ENCODE measurements at places on chromosomes 6 and 20.

DNA sequence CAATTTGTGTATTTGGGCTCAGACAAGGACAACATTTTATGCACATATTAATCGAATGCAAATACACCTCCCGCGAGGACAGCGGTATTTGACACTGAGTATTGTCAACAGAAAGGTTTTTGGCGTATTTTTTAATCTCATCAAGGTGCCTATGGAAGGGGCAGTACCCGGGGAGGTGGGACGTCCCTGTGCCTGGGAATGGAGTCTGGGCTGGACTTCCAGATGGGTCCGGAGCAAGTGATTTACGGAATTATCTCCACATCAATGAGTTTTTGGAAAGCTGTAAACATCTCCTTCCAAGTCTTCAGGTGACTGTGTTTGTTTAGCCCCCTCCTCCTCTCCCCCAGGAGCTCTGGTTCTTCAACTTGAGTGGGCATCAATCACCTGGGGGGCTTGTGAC is 39.8 kb downstream of the PRR18 start:
- DNase-seq = no peak

GRCh38 chr6:107264357-107264840 is 149.1 kb upstream of the BEND3 start:
- no peak for DNase-seq

DNA sequence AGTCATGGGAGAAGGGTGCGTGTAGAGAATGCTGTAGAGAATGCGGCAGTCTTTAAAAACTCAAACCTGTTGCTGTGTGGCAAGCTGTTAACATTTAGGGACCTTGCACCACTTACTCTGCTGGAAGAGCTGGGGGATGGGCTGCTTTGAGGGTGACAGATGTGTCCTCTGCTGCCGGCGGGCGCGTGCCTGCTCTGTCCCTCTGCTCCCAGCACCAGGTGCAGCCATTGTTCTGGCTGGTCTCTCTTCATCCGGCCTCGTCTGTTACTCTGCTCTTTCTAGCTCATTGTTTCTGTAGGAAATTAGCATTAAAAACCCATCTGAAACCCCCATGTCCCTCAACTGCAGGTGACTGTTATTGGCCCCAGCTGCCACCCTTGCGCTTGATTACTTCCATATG is 78.5 kb downstream of the CBFA2T2 start:
- peak; percentile 91 for DNase-seq

DNA sequence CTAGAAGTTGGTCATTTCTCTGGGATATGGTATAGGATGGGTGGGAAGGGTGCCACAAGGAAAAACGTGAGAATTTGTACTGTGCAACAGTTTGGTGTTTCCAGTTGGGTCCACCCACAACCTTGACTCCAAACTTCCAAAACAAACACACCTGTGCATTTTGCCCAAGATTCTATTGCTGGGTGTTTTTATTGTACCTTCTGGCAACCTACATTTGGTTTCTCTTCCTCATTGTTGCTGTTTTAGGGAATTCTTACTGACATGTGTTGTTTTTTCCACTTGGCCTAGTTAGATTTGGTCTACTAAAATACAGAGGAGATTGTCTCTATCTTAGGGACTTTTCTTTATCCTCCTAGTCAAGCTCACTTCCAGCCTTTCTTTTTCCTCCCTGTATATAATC is 16.7 kb downstream of the TULP4 start:
- DNase-seq = no peak

DNA sequence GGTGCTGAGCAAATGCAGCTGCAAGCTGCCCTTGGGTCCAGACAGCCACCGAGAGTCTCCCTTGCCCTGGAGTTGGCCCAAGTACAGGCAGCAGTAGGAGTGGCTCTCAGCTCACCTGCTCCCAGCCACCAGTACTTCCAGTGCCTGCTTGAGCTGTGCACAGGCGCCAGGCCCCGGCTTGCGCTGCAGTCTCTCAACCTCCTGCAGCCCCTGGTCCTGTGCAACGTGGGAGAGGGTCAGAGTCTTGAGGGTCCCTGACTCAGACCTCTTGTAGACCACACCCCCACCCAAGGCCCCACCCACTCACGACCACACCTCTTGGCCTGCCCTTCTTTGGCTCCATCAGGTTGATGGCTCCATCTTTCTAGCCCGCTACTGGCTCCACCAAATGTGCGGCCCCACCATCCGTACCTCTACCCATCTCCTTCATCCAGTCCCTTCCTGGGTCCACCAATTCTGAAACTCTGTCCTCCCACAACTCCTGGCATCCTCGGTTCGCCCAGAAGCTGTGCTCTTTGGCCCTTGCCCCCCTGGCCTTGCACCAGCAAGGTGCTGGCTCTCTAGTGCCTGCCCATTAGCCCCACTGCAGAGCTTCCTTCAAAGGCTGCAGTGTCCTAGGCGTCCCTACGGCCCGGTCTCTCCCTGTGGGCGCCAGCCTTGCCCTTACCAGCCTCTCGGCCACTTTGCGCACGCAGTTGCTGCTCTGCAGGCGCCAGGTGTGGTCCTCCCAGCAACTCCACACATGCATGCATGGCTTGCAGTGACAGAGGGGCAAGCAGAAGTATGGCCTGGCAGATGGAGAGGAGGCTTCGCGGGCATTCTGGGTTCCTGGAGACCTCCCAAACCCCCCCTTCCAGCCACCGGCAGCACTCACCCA is 16.5 kb upstream of the SPAG4 start:
- DNase-seq = no peak

- no peak for DNase-seq
These were observed 170.5 kb downstream of the VEGFA start for GRCh38 chr6:43940393-43941087.

DNA sequence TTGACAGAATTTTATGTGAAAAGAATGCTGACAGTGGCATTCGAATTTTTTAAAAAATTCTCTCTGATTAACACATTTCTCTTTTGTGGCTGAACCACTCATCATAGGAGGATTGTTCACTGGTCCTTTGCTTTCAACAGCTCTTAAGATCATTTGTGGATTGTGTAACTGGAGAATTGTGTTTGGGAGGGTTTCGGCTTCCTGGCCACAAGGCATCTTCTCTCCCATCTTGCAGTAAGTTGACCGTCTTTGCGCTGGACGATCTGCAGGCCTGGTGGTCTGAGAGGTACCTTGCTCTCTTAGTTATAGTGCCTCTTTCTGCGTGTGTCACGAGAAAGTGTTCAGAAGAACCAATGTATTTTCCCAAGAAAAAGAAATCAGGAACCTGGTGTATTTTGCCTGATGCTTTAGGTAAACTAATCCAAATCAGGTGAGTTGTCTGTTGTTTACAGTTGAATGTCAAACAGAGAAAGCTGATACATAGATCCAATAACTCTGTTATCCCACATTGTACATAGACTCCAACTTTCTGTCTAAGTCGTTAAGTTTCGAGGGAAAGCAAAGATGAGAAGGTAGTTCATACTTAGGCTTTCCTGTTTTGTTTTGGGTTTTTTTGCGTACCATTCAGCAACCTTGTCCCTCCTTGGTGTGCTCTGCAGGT is 14.8 kb upstream of the EXOC2 start:
- DNase-seq = no peak

DNA sequence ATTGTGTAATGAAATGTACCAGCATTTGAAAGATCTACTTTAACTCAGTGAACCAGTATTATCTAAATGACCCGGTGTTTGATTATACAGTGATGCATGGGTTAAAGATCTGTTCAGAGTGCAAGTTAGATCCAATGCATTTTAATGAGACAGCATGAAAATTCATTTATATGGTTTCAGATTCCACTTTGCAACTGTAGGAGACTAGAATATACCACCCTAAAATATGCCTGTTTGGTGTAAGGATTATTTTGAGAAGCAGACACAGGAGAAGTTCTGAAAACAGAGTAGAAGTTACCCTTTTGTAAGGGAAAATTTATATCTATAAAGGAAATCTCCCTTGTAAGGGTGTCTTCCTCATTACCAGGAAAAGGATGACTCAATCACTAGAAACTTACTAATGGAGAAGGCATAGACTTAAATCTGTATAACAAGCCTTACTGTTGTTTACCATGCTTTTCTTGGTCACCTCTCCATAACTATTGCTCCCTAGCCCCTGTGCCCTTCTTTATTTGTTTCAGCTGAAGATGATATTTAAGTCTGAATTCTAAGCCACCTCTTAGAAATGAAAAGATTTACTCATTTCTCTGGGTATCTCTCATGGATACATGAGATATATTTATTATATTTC is 105.4 kb downstream of the NCOA3 start:
- DNase-seq = no peak

- DNase-seq = peak; percentile 10
These were observed 43.6 kb upstream of the IYD start for GRCh38 chr6:150325066-150325772.

DNA sequence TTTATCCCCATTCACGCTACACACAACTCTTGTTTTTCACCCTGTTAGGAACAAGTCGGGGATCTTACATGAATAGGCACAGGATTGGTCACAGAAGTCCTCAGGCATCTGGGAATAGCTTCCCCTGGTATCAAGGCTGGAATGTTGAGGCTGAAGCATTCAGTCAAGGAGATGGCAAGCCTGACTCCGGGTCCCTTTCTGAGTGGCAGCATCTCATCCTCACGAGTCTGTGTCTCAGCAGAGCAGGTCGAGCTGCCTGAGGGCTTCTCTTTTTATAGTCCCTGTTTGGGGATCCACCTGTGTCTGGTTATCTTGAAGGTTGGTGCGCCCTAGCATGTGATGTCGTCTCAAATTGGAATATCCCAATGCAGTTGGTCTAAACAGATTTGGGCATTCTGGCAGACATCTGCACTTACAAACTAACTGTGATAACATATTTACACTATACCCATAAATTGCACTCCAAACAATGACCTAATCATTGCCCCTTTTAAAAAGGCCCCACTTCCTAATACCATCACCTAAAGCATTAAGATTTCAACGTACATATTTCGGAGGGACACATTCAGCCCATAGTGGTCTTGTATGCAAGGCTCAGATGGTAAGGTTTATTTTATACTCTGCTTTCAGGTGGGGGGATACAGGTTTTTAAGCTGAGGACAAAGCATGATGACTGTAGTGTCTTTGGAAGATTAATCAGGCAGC is 112.7 kb upstream of the CLDN20 start:
- DNase-seq = no peak

GRCh38 chr6:161246725-161247124 is 27.1 kb downstream of the AGPAT4 start:
- no peak for DNase-seq

GRCh38 chr20:4014031-4014474 is 1.3 kb downstream of the RNF24 start:
- DNase-seq = peak; percentile 70

GRCh38 chr6:3267162-3267561 is 8.4 kb downstream of the PSMG4 start:
- DNase-seq = no peak

- no peak for DNase-seq
These were observed 39.3 kb downstream of the PTK7 start for GRCh38 chr6:43115365-43115764.

GRCh38 chr6:159221486-159222170 is 52.4 kb downstream of the FNDC1 start:
- no peak for DNase-seq

GRCh38 chr20:4413314-4414049 is 308.2 kb upstream of the PRND start:
- no peak for DNase-seq

GRCh38 chr6:25263657-25264056 is 15.5 kb upstream of the CARMIL1 start:
- no peak for DNase-seq

GRCh38 chr6:148140772-148141557 is 201.7 kb upstream of the SASH1 start:
- no peak for DNase-seq

- DNase-seq = no peak
These were observed 96.1 kb upstream of the FAM8A1 start for GRCh38 chr6:17504005-17504404.

DNA sequence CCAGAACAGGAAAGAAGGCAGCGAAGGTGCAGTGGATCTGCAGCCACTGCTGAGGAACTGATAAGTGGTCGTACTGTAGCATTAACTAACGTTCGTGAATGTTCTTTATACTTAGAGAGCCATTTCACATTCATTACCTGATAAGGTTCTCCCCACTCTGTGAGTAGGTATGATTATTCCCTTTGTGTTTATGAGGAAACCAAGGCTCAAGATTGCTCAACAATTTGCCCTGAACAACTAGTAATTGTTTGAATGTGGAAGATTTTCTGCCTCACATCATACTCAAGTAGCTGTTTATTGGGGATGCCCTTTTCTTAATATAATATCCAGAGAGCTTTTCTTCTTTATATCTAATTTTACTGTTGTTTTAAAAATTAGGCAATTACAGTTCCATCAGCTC is 24.9 kb upstream of the ELOVL5 start:
- DNase-seq = no peak

DNA sequence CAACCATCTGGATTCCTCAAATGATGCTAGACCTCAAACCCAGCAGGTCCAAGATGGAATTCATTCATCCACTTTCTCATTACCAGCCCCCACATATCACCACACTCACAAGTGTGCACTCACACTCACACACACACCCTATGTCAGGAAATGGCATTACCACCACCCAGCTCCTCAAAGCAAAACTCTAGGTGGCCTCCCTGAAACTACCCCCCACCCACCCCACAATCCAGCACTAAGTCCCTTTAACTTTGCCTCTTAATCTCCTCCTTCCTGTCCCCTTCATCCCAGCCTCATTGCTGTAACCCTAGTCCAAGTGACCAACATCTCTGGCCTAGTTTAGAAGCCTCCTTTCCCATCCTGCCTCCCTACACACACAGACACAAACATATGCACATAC is 109.4 kb downstream of the TNFAIP3 start:
- no peak for DNase-seq

GRCh38 chr6:3894590-3895311 is 45.6 kb downstream of the FAM50B start:
- DNase-seq = no peak
